ENCODE measurements at places on chromosomes 3 and 15.

GRCh38 chr3:156843071-156843808 lies 17.1 kb downstream of the LEKR1 start:
- no peak for DNase-seq

- no peak for DNase-seq
Measured at GRCh38 chr3:126317029-126317996, 39.9 kb downstream of the KLF15 start.

GRCh38 chr15:79115986-79116665 lies 25.5 kb upstream of the RASGRF1 start:
- DNase-seq = no peak

DNA sequence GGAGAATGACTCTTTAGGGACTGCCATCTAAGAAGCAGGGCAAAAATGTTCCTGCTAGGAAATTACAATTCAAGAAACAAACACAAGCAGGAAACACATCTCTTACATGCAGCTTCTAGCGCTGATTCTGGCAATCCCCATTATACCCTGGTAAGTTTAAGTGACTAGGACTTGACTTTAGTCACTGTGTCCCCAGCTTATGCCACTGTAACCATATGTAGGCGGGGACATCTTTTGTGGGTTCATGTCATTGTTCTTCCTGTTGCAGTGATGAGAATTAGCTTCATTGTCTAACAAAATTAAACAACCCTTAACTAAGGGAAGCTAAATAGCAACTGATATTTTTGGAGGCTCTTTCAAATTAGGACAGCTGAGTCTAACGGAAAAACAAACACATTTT lies 17.9 kb upstream of the FAM81A start:
- no peak for DNase-seq

- DNase-seq = no peak
Measured at GRCh38 chr3:52983828-52984227, 62.0 kb downstream of the SFMBT1 start.

DNA sequence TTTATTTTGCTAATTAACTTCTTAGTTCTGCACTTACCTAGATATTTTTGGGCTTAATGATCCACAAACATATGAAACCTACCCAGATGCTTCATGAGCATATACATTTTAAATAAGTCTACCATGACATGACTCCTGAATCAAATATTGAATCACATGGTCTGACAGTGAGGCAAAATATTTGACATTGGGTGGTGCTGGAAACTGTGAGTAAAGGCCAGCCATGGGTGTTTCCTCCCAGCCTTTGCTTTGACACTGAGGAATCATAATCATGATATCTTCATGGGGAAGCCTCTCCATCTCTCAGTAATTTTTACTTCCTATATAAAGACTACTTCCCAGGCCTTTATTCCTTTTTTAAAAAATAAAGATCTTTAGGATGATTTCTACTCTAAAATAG lies 22.8 kb upstream of the SSR3 start:
- DNase-seq = no peak

DNA sequence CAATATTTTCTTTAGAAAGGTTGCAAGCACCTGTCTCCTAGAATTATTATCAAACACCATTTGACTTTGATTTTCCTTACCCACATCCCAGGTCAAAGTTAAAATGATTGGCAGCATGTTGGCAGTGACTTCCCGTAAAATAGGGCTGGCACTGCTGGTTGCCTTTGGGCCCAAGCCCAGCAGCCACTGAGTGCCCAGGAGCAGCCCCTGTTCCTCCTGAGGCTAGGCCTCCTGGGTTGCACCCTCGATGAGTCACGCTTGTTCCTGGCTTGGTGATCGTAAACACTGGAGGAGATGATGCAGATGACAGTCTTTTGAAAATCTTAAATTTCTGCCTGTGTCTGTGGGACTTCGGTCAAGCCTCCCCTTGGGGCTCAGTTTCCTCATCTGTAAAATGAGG lies 290.0 kb downstream of the TLE3 start:
- no peak for DNase-seq

DNA sequence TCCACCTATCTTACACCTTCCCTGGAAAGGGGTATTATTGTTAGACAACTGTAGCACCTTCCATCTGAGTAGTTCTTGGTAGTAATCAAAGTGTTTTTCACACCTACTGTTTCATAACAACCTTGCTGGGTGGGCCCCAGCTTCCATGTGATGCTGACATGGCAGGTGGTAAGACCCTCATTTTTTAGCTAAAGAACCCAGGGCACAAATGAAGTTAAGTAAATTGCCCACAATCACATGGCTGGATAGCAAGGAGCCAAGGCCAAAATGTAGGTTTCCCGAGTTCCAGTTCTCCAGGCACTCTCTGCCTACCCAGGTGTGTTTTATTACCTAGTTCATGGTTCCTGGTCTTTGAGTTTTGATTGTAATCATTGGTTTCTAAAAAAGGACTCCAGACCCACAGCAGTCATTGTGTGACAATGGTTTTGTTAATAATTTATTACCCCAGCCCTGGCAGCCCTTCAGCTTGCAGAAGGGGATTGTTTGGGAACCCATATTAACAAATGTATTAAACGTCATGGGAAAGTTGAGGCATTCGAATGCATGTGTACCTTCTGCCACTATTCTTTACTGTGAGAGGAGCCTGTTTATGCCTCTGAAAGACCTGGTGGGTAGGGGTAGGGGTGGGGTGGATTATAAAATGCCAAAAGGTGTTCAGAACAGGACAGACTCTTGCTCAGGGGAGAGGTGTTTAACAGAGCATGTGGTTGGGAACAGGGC lies 222.2 kb upstream of the BHLHE40 start:
- no peak for DNase-seq

GRCh38 chr15:91973481-91973880 lies 120.0 kb downstream of the SLCO3A1 start:
- no peak for DNase-seq

GRCh38 chr3:189143321-189143720 lies 28.4 kb upstream of the TPRG1 start:
- no peak for DNase-seq

DNA sequence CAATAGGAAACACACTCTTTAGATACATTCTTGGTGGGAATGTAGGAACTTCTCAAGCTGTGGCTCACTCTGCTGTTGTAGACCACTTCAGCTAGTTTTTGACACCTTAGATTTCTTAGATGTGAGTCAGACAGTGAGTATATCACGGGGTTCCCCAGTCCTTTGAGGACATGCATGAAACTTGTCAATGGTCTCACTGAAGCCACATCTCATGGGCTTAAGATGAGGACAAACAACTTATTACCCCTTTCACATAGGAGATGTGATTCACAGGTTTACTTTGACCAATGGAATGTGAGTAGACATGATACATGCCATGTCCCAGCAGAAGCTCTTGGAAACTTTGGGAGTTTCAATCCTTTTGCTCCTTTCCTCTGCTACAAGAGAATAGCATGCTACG lies 325.5 kb downstream of the CHST2 start:
- DNase-seq = no peak
